Cortex of kidney (tissue), 1 donor: ENCODE measurements at places on chromosomes 7 and 10.

DNA sequence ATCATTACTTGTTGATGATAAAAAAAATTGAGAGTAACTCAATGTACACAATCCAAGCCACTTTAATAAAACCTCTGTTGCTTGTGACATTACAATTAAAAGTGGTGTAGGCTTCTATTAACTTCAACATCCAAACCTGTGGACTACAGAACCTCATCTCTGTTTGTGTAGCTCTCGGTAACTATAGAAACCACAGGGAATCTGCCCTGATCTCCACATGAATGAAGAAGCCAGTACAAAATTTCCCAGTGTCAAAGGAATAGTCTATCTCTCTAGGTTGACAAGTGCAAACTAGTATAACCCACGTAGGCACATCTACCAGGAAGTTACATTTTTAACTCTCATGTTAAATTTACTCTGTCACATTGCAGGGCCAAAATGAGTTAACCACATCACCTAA is 204.3 kb downstream of the CHCHD3 start:
- no peak for DNase-seq

GRCh38 chr7:155296788-155297516 is 726 bp upstream of the INSIG1 start:
- DNase-seq, result no peak

DNA sequence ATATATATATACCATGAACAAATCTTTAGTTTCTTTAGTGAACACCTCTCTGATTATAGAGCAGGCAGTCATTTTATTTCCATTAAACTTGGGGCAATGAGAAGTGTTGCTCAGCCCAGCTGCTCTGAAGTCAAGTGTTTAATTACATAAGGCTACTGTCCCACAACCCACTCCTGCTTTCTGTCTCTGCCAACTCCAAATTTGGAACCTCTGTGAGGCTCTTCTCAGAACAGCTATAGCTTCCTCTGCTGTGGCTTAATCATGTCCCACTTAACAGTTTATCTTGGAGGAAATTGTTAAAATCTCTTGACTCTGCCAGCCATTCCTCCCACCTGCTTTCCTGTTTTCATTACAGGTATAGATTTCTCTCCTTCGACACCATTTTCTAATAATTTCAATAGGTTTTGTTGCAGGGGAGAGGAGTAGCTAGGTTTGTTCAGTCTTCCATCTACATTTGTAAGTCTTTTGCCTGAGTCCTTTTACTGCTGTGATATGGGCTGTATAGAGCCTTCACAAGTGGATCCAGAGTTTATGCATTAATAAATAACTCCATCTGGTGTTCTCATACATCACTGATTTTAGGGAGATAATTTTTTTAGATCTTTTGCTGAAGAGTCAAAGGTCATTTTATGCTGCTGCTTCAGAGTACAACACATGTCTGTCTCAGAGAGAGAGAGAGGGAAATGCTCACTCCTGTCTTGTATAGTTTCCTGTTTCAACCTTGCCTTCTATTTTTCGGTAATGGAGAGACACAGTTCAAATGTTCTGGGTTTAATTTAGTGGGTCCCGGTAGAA is 170.4 kb downstream of the WNT2 start:
- no peak for DNase-seq

DNA sequence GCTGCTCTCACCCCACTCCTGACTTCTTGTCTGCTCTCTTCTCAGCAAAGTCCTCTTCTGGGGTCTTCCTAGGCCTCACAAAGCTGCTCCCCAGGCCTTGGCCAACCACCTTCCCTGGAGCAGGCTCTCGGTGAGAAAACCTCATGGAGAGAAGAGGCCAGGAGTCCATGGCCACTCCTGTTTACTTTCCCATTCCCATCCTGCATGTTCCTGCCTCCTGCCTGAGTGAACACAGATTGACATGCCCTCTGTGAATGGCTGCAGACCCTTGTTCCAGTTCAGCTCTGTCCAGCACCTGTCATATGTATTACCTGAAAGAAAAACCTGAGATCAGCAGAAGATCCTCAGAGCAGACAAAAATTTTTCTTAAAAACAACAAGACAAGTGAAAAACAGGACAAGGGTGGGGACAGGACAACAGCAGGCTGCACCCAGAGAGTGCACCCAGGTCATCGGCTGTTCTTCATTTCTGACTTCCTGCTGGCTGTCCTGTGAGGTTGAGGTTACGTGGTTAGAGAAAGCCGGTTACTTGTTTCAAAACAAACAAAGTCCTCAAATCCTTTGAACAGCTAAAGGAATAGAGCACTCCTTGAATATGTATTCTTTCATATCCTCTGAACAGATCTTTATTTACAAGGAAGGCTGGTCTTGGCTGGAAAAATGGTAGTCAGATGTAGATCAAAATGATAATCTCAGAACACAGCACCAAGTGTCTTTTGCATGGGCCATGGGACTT is 34.0 kb upstream of the DLD start:
- no peak for DNase-seq

DNA sequence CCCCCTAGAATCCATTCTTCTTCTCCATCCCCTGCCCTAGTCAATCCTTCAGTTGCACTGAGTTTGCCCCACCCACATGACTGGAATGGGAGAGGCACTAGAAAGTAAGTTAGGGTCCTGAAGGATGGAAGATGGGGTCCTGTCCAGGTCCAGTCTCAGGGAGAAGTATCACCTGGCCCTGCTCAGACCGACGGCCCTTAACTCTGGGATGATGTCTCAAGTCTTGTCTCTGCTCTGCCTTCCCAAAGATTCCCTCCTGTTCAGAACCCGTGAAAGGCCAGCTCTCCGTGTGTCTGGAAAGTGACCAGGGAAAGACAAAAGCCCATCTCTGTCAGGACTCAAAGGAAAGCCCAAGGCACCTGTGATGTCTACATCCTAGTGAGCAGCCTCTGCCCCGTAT is 88.8 kb downstream of the OAT start:
- no peak for DNase-seq

- DNase-seq, result no peak
These were observed 72.5 kb downstream of the CXCL12 start for GRCh38 chr10:44312401-44312800.

- no peak for DNase-seq
These were observed 164.6 kb downstream of the GRK5 start for GRCh38 chr10:119371704-119372663.

DNA sequence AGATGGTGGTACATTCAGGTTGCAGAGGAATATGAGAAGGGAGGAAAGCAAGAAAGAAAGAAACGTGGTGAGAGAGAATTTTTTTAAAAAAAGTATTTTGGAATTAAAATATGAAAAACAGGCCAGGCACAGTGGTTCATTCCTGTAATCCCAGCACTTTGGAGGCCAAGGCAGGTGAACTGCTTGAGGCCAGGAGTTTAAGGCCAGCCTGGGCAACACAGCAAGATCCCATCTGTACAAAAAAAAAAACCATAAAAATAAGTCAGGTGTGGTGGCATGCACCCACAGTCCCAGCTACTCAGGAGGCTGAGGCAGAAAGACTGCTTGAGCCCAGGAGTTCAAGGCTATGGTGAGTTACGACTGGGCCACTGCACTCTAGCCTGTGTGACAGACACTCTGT is 112.1 kb downstream of the PARD3 start:
- DNase-seq, result no peak

DNA sequence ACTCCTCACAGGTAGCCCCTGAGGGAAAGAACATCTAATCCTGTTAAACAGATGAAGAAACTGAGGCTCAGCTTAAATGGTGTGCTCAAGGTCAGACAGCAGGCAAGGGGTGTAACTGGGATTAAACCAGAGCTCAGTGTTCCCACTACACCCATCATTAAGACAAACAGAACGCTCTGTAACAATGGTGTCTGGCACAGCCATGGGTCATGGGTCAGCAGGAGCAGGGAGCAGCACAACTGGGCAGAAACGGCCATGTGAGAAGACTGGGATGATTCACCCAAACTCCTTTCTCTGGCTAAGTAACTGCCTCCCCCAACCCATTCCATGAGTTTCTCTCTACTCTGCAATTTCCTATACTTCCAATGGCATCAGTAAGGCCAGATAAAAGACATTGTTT is 85.5 kb upstream of the PDE1C start:
- DNase-seq, result no peak

DNA sequence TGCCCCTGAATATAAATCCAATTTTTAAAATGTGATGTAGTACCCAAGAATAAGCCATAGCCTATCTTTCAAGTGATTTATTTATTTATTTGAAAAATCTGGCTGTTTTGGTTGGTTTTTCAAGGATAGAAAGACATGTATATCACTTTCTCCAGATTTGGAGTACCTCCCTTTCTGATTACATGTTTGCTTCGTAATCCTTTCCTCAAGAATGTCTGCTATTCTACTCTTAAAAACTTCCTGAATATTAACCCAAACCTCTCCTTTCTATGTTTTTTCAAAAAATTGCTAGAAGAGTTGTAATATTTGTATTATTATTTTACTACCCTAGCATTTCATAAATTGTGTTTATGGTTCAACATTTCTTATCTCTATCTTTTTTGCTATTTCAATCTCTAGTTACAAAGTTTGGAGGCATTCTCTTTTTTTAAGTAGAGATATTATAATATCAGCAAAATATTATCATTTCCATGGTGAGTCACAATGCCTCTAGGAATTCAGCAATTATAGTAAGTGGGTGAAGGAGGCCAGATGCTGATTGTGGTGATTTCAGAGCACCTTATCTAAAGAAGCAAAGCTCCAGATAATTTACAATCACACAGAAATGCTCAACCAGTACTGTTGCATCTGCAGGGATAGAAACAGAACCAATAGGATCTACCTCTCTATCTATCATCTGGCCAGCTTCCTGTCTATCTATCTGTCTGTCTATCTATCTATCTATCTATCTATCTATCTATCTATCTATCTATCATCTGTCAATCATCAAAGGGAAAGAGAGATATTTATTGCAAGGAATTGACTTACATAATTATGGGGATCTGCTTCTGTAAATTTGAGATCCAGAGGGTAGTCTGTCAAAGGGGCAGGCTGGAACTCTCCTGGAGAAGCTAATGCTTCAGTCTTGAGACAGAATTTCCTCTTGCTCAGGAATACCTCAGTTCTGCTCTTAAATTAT is 412.5 kb upstream of the SEMA3C start:
- no peak for DNase-seq

DNA sequence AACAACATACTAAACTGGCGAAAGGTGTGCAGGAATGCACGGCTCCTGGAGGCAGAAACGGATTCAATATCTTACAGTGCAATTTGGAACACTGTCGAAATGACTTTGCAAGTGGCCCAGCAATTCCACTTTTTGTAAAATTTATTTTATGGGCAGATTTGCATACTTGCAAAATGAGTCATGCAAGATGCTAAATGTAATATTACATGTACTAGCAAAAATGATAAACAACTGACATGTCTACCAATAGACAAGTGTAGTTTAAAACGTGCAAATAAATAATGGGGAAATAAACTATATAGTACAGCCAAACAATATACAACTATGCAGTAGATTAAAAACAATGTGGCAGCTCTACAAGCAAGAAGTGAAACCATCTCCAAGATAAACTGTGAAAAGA is 97.7 kb downstream of the ARHGAP12 start:
- DNase-seq, result no peak

- no peak for DNase-seq
These were observed 2.7 kb downstream of the SNX13 start for GRCh38 chr7:17937506-17938120.

- DNase-seq, result no peak
These were observed 65.3 kb downstream of the GFRA1 start for GRCh38 chr10:116207690-116208089.

DNA sequence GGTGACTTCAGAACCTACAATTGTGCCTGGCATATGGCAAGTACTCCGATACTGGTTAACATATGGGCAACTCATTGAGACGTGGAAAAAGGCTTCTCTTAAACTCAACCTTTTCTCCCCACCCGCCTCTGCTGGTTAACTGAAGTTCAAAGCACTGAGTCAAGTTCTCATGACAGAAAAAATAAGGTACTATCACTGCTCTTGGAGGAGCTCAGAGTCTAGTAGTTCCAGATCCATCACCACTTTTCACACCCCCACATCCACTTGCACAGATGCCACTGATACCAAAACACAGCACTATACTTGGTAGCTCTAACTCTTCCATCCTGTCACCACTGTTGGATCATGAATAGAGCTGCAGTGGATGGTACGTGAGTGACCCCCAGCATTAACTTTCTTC is 36.2 kb downstream of the CCDC6 start:
- no peak for DNase-seq

- no peak for DNase-seq
These were observed 9.0 kb downstream of the MRPL32 start for GRCh38 chr7:42940985-42941847.

- no peak for DNase-seq
These were observed 201.0 kb downstream of the FRMD4A start for GRCh38 chr10:14129770-14130169.

GRCh38 chr10:106044503-106044902 is 1120.0 kb downstream of the SORCS1 start:
- no peak for DNase-seq

DNA sequence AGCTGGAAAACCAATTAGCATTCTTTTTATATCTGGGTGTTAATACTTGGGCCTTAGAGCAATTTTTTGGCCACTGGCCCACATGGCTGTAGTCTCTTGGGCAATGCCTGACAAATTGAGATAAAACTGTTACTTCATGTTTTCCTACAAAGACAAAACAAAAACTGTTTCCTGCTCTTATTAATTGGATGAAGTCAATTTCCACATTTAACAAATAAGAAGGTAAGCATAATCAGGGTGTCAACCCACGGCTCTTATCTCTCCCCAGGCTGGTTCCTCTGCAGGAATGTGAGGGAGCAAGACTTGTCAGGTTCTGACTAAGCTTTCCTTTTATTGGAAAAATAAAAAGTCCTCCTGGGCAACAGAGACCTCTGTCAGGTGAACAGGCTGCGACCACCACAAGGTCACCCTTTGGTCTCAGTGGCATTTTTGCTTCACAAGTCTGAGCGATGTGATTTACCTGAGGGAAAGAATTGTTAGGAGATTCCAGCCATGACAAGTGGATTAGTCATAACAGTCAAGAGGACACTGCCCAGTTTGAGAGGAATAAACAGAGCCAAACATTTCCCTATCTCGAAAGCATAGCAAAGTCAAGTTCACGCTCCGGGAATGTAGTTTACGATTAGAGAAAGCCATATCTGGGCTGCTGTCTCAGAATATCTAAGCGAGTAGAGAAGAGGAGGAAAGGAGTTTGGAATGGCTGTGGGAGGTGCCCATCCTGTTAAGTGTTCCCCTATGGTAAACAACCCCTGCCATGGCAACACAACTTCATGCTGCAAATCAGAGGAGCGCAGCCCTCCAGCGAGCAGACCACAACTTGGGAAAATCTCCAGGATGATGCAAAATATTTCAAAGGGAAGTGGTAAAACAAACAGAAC is 144.4 kb downstream of the TES start:
- DNase-seq, result no peak

- no peak for DNase-seq
These were observed 17.3 kb downstream of the DCLRE1C start for GRCh38 chr10:14936584-14936983.

DNA sequence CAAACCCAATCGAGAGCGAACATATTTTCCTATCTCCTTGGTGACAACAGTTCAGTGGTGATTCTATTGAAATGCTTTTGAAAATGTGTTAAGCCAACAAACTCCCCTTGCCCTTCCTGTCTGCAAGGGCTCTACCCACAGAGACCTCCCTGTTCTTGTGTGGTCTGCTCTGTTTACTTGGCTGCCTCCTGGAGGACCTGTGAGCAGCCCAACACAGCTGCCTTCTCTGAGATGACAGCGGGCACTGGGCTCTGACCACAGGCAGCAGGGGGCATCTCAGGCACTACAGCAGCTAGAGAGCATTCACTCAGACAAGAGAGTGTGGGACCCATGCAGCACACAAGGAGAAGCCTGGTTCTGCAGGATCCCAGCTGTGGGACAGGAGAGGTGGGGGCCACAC is 416.4 kb downstream of the TCERG1L start:
- DNase-seq, result no peak
